ENCODE measurements at places on chromosomes 12 and 14. TPM values are rescaled to one million over a fixed set of nuclear protein-coding genes. Genes with fewer than 3 reads are reported as not detected.

CLEC1A gene
- 10.6 TPM for total RNA-seq

AQP5 gene
- not detected for total RNA-seq

GRIP1 gene
- 0.07 TPM for total RNA-seq

KRT75 gene
- total RNA-seq: not detected

TPPP2 gene
- total RNA-seq: not detected

PLCZ1 gene
- total RNA-seq: 0.27 TPM

Measured in thoracic aorta endothelial cell (primary cell).